NCI-H2029 treated with DMSO at 0.1 percent for 48 hours (cell line): ENCODE measurements at places on chromosomes 12 and 14.

DNA sequence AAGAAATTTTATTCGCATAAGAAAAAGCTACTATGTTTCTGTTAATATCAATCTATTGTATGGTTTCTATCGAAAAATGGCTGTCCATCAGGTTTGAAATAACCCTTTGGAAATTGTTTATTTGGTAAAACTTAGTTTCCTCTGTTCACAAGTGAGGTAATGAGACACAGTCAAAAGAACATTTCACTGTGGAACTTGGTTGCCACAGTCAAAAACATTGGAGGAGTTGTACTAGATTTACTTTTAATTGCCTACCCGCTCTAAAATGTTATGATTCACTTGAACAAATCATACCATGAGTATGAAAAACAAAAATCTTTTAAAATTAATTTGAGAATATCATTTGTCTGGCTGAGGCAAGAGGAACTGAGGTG, 46.5 kb downstream of the ITPR2 start:
- DNase-seq: no peak

DNA sequence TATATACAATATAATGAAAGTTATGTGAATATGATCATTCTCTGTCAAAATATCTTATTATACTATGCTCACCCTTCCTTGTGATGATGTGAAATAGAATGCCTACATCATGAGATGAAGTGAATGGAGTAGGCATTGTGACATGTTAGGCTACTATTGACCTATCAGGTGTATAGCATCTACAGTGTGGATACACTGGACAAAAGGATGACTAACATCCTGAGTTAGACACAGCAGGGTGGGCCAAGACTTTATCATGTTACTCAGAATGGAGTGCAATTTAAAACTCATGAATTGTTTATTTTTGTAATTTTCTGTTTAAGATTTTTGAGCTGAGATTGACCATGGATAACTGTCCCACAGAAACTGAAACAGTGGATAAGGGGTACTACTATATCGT, 53.4 kb upstream of the NAV3 start:
- no peak for DNase-seq

DNA sequence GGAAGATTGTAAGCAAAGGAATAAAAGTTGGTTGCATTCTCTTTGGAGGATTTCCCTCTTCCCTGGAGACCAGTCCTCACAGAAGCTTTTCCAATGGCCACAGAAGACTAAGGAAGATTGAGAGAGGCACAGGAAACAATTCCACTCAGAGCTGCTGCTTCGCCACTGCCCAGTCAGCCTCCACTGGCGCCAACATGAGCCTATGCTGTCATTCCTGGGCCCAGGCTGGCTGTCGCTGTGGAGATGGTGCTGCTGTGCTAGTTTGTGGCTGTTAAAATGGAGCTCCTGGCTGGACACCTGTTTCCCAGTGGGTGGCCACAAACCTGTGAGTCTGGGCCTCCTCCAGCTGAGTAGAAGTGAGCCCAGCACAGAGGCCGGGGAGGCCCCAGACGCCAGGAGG, 6.6 kb downstream of the P2RX7 start:
- no peak for DNase-seq

DNA sequence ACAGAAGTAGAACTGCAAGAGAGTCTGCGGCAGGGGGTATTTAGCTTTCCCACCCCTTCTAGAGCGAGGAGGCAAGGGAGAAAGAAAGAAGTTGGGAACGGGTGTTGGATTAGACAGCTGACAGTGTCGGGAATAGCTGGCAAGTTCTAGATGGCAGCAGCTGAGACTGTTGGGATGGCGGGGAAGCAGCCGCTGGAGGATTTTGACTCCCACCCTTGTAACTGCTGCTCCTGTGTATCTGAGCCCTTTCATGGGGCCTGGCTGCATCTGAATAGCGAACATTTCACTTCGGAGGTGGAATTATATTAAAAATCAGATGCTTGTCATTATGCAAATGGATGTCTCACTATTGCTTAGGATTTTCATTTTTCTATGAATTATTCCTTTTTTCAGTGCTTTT, 104.6 kb downstream of the AACS start:
- no peak for DNase-seq

GRCh38 chr14:24274101-24274543, 2.7 kb upstream of the RABGGTA start:
- DNase-seq: no peak

DNA sequence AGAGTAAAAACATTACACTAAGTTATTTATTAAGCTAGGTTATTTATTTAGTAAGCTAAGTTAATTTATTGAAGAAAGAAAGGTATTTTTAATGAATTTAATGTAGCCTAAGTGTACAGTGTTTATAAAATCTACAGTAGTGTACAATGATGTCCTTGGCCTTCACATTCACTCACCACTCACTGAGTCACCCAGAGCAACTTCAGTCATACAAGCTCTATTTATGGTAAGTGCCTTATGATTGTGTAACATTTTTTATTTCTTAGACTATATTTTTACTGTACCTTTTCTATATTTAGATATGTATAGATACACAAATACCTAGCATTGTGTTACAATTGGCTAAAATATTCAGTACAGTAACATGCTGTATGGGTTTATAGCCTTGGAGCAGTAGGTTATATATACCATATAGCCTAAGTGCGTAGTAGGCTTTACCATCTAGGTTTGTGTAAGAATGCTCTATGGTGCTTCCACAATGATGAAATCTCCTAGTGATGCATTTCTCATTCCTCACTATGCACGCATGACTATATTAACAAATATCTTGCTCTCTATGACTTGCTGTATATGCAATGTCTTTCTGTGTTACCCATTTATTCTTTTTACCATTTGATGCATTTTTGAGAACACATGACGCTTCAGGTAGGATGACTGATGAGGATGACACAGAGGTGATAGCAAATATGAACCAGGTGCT, 309.6 kb upstream of the ATXN7L3B start:
- DNase-seq: no peak

GRCh38 chr12:65022960-65023359, 98.1 kb downstream of the WIF1 start:
- peak; percentile 0 for DNase-seq

- DNase-seq: no peak
Observed at GRCh38 chr14:105146181-105146975, 22.2 kb downstream of the JAG2 start.

GRCh38 chr12:113096675-113097461, 38.7 kb downstream of the RASAL1 start:
- DNase-seq: no peak

DNA sequence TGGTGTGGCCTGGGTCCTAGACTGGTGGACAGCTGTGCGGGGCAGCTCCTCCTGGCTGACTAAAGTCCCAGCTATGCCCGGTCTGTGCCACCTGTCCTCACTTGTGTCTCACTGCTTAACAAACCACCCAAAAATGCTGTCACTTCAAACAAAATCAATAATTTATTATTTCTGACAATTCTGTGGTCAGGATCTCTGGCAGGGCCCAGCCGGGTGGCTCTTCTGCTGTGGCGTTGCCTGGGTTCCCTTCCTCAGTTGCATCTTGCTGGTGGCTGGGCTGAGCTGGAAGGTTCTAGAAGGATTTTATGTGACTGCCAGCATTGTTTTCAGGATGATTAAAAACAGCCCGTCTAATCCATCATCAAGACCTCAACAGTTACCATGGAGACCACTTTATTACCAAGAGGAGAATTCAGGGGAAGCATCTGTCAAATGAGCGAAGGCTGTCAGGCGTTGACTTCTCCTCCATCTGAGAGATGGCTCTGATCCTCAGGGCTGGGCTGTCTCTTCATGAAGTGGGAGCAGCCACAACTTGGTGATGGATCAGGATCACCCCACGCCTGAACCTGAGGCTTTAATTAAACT, 280.6 kb upstream of the SFSWAP start:
- DNase-seq: no peak

DNA sequence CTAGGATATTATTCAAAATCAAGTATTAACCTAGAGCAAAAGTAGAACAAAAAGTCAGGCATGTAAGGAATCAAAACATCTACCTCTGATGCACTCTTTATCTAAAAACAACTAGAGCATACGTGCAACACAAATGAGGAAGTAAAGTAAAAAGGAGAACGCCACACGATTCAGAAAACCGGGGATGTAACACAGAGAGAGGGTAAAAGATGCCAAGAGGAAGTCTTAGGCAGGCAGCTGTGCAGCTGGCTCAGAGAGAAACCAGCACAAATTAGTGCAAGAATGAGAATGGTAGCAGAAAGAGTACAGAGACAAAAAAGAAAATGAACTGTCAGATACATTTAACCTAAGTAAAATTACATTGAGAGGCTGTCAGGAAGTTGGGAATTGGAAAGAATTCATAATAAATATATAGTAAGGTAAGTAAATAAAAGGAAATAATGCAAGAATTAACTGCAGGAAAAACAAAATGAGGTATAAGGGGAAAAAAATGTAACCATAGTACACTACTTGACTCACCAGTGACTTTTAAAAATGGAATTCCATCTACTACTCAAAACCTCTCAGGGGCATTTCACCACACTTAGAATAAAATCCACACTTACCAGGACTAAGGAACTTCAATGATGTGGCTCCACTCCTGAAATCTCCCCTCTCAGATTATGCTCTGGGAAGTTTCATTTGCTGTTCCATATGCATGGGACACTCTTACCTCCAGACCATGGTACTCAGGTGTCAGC, 17.1 kb downstream of the BCAT1 start:
- no peak for DNase-seq

- no peak for DNase-seq
Observed at GRCh38 chr12:5197131-5197530, 153.5 kb downstream of the KCNA5 start.

- DNase-seq: no peak
Observed at GRCh38 chr14:58131386-58131785, 20.6 kb downstream of the ARMH4 start.

DNA sequence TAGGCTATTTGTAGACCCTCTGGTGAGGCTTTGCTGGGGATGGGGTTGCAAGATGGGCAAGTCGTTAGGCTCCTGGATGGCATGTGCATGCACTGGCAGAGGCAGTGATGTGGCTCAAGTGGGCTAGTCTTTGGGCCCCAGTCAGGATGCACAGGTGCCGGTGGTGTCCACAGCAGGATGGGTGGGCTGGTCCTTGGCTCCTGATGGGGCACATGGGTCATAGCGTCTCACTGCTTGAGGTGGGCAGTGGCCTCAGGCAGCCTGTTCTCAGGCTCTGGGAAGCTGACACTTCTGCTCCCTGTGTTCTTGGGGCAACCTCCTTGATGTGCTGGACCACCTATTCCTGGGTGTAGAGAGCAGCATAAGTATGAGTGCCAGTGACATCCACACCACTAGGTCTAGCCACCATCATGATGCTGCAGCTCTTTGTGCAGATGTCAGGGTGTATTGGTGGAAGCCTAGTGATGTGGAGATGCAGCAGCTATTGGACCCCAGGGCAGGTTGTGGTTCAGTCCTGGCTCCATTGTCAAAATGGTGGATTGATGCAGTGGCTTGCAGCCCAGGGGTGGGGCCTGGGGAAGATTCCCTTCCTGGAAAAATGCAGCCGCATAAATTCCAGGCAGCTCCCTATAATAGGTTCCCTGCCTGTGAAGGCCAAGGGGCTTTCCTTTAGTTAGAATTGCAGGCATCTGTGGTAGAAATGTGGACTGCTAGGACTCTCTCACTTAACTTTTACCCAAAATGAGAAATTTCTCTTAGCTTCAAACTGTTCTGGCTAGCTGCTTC, 742.5 kb upstream of the MDGA2 start:
- DNase-seq: no peak

DNA sequence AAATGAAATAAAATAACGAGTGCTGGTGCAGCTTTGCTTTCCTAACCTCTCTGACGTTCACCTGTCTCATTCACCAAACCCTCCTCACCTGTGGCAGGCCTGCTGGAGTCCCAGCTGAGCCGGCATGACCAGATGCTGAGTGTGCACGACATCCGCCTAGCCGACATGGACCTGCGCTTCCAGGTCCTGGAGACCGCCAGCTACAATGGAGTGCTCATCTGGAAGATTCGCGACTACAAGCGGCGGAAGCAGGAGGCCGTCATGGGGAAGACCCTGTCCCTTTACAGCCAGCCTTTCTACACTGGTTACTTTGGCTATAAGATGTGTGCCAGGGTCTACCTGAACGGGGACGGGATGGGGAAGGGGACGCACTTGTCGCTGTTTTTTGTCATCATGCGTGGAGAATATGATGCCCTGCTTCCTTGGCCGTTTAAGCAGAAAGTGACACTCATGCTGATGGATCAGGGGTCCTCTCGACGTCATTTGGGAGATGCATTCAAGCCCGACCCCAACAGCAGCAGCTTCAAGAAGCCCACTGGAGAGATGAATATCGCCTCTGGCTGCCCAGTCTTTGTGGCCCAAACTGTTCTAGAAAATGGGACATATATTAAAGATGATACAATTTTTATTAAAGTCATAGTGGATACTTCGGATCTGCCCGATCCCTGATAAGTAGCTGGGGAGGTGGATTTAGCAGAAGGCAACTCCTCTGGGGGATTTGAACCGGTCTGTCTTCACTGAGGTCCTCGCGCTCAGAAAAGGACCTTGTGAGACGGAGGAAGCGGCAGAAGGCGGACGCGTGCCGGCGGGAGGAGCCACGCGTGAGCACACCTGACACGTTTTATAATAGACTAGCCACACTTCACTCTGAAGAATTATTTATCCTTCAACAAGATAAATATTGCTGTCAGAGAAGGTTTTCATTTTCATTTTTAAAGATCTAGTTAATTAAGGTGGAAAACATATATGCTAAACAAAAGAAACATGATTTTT, 17.1 kb upstream of the AMN start:
- DNase-seq: no peak

- no peak for DNase-seq
Observed at GRCh38 chr14:79077096-79077495, 906.9 kb downstream of the NRXN3 start.

DNA sequence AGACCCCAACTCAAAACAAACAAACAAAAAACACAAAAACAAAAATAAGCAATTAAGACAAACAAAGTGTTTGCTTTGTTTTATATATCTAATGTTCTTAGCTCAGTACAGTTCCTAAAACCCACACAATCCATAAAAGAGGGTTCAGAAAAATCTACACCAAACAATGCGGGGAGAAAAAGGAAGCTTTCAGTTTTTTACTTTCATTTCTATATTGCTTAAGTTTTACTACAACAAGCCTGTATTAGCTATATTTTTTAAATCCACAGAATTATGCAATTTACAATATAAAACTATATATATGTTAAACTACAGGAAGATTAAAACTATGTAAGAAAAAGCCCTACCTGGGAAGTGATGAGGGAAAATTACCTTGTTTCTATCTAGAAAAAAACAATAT, 41.4 kb downstream of the CLIP1 start:
- DNase-seq: no peak

DNA sequence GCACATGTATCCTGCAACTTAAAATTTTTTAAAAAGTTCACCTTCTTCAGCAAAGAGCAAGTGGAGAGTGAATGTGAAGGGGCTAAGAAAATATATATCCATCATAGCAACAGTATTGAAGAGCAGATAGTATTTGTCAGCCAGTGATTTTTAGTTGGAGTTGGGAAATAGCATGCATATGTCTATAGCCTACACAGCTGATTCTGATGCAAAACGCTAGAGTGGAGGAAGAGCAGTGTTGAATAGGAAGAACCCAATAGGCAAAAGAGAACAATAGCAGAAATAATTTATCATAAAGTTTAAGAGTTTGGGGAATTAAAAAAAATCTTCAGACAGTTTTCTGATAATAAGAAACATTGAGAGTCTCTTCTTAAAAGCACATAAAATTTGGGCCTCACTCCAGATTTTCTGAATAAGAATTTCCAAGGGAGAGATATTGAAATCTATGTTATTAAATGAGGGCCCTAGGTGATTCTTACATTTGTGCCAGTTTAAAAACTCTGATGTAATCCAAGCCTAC, 12.0 kb downstream of the PDE6H start:
- no peak for DNase-seq
